ENCODE measurements at places on chromosomes 3 and 15. TPM values are rescaled to one million over a fixed set of nuclear protein-coding genes. Genes with fewer than 3 reads are reported as not detected.

- no peak for DNase-seq
Measured at GRCh38 chr3:182491577-182491976, 301.7 kb upstream of the ATP11B start.

DNA sequence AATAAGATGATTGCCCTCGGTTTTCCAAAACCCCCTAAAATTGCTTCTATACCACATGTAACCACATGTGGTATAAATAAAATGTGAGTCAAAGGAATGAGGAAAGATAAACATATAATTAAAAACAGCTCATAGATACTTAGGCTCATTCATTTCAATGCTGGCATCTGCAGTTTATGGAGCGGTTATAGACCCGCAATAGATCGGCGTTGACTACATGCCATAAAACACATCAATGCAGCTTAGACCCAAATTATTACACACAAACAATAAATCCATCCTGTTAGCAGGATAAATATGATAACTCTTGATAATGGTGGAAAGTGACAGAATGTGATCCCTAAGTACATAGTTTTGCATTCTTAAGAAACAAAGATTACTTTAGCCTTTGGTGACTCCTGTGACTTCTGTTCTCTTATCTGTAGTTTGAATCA lies 143.7 kb downstream of the NR2F2 start:
- DNase-seq = no peak

GRCh38 chr3:21405671-21406667 lies 345.0 kb downstream of the ZNF385D start:
- no peak for DNase-seq

The FAM219B gene
- total RNA-seq = 138 TPM

DNA sequence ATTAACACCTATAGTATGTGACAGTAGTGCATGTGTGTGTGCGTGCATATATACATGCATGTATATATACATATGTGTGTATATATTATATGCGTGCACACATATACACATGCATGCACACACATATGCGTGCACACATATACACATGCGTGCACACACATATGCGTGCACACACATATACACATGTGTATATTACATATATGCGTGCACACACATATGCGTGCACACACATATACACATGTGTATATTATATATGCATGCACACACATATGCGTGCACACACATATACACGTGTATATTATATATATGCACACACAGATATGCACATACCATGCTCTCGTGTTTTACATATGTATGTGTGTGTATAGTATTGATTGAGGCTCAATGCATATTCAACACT lies 42.0 kb upstream of the MAP3K13 start:
- no peak for DNase-seq

DNA sequence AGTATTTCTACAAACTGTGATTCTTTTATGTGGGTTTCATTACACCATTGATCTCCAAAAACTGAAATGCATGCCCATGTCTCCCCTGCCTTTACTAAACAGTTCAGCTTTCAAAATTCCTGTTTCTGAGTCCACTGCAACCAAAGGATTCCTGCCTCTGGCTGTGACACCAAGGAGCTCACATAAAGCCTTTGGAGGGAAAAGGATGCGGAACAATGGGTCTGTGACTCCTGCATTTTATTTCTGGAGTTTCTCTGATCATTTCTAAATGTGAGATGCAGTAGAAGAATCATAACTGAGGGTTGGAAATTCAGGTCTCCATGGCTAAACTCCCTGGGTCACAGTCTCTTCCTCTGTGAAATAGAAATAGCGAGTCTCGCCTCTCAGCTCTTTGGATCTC lies 149.5 kb downstream of the MEX3B start:
- DNase-seq = no peak

- DNase-seq = peak; percentile 84
Measured at GRCh38 chr3:59049671-59050331, at the start of gene CFAP20DC. Gene CFAP20DC (minus strand): TSS chr3:59050025. CDS start chr3:59049631, 394 bp downstream.

The GREM1 gene
- 0.07 TPM for total RNA-seq

The TMEM212 gene
- total RNA-seq = not detected

- DNase-seq = no peak
Measured at GRCh38 chr15:88220443-88221335, 35.9 kb downstream of the NTRK3 start.

- no peak for DNase-seq
Measured at GRCh38 chr3:151156618-151157216, 46.3 kb downstream of the GPR171 start.

GRCh38 chr15:96273317-96274086 lies 57.0 kb upstream of the NR2F2 start:
- no peak for DNase-seq

The C3orf22 gene
- not detected for total RNA-seq

GRCh38 chr3:86733257-86733656 lies 257.7 kb downstream of the VGLL3 start:
- DNase-seq = no peak

The GLT8D1 gene
- total RNA-seq = 69.9 TPM

The C3orf62 gene
- total RNA-seq = 9.2 TPM

The SLC12A1 gene
- total RNA-seq = 0.20 TPM

DNA sequence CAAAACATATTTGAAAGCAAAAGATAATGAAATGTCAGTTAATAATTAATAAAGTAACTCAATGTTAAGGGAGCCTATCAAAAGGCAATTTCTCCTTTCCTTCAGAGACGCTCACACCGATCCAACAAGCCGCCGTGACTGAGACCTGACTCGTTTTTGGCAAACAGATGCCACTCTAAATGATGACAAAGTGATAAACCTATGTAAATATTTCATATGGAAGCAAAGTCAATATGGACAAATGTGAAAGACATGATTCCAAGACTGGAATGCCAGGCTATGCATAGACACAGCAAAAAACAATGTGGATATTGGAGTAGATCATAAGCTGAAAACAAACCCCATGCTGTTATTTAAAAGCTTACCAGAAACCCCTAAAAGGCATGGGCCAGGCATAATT lies 137.2 kb upstream of the SUCLG2 start:
- DNase-seq = no peak

GRCh38 chr3:106423321-106424225 lies 554.8 kb upstream of the CBLB start:
- DNase-seq = no peak

The CAPN3 gene
- total RNA-seq = 2.7 TPM

DNA sequence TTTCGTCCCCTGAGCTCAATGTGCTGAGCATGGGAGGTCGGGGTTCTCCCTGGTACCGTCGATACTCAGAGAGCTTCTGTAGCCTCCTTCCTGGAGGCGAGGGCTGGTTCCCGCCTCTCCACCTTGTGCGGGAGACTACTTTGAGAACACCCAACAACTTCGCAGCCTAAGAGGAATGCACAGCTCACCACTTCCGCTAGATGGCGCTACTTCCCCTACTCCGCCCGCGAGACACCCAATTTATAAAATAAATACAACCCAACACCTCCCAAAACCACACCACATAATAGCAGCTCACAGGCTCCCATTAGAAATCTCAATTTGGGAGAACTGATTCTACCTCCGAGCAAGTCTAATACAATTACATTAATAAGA lies 1.2 kb downstream of the RGMA start:
- peak; percentile 83 for DNase-seq

The A4GNT gene
- not detected for total RNA-seq

The INAFM2 gene
- total RNA-seq = 27.5 TPM

The ALPK3 gene
- total RNA-seq = 4.4 TPM

The TRIM42 gene
- total RNA-seq = not detected

The GP5 gene
- 0.09 TPM for total RNA-seq

DNA sequence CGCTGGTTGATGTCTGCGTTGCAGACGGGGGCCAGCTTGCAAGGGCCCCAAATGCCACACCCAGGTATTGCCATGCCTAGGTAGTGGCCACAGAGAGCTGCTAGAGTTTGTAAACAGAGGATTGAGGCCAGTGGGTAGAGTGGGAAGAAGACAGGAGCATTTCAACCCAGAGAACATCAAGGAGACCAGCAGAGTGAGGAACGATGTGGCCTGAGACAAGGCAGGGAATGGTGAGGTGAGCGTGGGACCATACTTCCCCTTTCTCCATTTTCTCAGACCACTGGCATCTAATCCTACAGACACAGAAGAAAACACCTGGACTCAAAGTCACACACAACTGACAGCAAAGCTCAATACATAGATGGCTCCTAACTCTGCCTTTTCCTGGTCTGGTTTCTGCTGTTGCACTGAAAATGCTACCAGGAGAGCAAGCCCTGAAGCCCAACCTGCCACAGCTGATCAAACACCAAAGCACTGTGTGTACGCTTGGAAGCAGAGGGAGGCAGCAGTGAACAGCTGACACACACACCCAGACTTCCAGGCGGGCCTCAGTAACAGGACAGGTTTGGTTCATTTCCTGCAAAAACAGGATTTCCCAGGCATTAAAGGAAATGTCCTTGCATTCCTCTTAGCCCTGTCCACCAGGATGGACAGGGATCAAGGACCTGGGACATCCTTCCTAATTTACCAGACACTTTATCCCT lies 1.6 kb downstream of the FAM174B start:
- no peak for DNase-seq

The FBXW12 gene
- total RNA-seq = 0.44 TPM

DNA sequence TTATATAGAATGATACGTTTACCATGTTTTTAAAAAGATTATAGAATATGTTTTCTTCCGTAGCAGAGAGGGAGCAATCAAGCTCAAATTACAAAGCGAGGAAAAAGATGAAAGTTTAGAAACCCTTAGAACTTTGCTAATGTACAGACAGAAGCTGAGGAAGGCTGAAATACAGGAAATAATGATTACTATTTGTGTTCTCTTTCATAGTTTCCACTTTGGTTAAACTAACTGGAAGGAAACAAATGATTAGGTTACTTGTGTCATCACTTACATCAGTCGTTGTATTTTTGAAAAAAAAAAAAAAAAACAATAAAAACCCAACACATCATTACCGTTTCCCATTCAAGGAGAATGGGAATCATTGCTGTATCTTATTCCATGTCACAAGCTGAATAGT lies 337.8 kb upstream of the CBLB start:
- DNase-seq = no peak

DNA sequence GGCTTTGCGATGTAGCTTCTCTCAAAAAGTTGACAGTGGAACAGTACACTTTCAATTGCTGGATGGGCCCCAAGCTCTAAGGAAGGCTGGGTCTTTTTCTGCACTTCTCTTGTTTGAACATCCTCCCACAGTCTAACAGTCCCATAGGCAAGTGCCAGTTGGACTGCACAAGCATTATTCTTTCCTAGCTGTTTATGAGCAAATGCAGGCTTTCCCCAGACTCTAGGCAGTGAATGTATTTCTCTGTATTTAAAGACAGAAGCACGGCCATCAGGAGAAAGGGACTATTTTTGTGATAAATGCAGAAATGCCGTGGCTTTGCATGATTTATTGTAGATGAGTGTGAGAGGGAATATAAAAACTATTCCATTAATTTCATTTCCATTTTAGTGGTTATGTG lies 539.3 kb upstream of the LMCD1 start:
- no peak for DNase-seq

GRCh38 chr3:133117342-133117741 lies 79.2 kb downstream of the TMEM108 start:
- no peak for DNase-seq

GRCh38 chr3:137012097-137012501 lies 54.3 kb downstream of the IL20RB start:
- no peak for DNase-seq

DNA sequence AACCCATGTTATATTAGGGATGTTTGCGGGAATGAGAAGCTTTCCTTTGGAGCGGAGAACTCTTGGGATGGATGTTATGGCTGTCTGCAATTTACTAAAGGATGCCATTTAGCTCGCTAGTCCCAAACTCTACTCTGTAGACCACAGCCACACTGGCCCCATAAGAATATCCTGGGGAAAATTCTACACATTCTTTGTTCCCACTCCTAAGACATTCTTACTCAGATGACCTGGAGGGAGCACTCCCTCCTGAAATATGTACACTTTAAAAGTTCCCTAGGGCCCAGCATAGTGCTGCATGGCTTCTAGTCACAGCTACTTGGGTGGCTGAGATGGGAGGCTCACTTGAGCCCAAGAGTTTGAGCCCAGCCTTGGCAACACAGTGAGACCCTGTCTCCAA lies 288.7 kb upstream of the RORA start:
- no peak for DNase-seq

DNA sequence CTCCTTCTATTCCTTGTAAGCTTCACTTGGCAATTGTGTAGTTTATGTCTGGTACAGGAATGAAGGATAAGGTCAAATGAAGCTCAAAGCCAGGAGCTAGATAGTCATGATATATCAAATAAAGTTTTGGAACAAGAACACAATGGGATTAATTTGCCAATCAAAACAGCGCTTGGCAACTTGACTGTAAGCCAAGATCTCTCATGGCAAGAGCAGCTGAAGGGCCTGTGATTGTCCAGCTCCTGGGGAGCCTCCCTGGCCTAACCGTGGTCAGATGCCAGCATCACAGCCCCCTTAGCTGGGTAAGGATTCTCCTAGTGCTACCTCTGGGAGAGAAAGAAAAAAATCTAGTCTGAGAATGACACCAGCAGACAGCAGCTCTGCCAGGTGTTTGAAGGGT lies 97.2 kb downstream of the LIPC start:
- DNase-seq = no peak

The NUDT16 gene
- 30.3 TPM for total RNA-seq

GRCh38 chr3:109888026-109888425 lies 550.7 kb upstream of the DPPA4 start:
- no peak for DNase-seq

- DNase-seq = no peak
Measured at GRCh38 chr15:100771746-100772145, 107.9 kb upstream of the ALDH1A3 start.

- DNase-seq = no peak
Measured at GRCh38 chr3:9810433-9810770, 340 bp downstream of the TTLL3 start.

The GABRA5 gene
- 0.61 TPM for total RNA-seq

DNA sequence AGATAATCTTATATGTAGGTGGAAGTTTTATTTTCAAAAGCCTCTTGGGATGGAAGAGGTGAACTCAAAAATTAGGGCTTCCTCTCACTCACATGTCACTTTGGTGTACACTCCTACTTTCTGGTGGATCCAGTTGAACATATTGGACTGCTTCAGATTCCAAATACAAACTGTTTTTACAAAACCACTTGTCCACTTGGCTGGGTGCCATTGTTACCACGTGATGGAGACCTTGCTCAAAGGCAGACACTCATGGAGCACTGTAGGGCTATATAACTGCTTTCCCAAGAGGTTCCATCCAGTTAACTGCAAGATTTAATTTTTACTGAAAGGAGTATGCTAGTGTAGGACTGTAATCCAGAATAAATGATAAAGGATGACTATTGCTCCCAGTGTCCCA lies 307.0 kb downstream of the EPHA6 start:
- no peak for DNase-seq

DNA sequence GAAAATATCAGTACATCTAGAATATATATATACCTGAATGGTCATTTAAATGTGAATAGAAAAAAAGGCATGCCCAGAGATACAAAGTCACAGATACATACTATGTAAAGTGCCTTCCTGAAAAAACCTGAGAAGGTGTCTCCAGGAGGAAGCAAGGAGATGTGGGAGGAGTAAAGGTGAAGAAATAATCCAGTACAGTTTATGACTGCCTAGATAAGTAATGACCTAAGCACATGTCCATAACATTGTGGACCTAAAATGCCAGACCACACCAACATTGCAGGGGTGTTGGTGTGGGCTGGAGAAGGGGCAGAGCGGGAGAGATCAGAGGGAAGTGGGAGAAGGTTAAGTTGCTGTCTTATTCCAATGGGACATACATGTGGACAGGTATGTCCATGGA lies 226.9 kb downstream of the ZNF621 start:
- no peak for DNase-seq

The AADACL2 gene
- not detected for total RNA-seq

GRCh38 chr3:194384569-194385001 lies 14.5 kb downstream of the GP5 start:
- no peak for DNase-seq

The LRRC15 gene
- total RNA-seq = not detected

- DNase-seq = no peak
Measured at GRCh38 chr3:102020735-102021134, 171.4 kb downstream of the NFKBIZ start.

Data from neural crest cell (in vitro differentiated cells).